ENCODE measurements at places on chromosomes 3 and 15.

GRCh38 chr3:22713936-22714335, 489.2 kb upstream of the UBE2E2 start:
- DNase-seq, result no peak

DNA sequence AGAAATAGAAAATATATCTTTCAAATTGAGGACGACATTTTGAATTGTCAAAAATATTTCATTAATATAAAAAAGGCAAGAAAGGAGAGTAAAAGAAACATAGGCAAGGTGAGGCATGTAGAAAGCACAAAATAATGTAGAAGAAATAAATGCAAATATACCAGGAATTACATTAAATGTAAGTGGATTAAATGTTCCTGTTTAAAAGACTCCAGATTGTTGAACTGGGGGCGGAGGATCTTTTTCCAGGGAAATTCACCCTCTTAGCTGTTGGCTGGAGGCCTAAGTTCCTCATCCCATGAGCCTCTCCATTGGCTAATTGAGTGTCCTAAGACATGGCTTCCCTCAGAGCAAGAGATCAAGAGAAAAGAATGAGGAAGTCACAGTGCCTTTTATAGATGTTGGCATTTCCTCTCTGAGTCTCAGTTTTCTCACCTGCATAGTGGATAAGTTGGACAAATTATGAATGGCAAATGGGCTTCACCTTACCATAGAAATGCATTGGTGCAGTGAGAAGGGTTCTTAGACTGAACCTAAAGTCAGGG, 147.4 kb upstream of the SMAD3 start:
- DNase-seq, result no peak

DNA sequence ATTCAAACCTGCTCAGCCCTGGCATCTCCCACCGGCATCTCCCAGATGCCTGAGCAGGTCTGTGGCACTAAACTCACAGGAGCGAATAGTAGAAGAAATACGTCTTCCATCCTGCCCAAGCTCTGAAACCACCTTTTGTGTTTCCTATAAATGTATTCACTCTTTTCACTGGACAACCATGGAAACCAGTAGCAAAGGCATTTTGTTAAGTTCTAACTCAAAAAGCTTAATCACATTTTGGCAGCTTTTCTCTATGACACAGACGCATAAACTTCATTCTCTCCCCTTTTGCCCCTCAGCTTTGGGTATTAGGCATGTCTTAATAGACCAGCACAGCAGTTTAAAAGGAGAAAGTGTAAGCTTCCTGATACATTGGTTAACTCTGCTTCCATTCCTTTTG, 24.5 kb upstream of the ARNT2 start:
- no peak for DNase-seq

- DNase-seq, result no peak
These were observed 43.0 kb downstream of the CTXND1 start for GRCh38 chr15:80208758-80209734.

DNA sequence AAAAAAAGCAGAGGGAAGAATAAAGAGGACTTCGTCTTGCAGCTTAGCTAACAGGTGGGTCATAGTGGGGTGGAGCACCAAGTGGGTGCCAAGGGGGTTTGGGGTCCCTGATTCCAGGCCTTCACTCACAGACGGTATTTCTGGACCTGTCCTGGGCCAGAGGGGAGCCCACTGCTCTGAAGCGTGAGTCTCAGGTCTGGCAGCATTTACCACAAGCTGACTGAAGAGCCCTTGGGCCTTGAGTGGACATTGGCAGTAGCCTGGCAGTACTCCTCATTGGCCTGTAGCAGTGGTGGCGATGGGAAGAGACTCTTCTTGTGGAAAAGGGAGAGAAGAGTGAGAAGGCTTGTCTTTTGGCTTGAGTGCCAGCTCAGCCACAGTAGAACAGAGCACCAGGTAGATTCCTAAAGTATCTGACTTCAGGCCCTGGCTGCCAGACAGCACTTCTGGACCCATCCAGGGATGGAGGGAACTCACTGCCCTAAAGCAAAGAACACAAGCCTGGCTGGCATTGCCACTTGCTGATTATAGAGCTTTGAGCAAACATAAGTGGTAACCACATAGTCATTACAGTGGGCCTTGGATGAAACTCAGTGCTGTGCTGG, 72.9 kb downstream of the GLDN start:
- DNase-seq, result no peak

DNA sequence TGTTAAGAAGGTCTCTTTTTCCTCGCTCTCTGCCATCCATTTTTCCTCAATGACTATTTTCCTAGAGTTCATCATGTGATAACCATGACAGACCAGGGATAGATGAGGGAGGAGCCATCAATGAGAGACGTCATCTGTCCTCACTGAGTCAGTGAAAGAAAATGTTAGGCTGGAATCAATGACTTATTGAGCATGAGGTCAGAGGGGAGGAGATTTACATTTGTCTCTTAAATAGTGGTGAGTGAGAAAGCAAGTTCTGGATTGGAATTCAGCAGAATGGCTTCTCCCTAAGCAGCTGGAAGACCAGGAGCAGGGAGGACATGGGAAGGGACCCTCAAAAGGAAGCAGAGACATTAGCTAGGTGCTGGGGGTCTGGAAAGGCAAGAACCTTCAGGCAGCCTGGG, 28.2 kb upstream of the USP3 start:
- no peak for DNase-seq

DNA sequence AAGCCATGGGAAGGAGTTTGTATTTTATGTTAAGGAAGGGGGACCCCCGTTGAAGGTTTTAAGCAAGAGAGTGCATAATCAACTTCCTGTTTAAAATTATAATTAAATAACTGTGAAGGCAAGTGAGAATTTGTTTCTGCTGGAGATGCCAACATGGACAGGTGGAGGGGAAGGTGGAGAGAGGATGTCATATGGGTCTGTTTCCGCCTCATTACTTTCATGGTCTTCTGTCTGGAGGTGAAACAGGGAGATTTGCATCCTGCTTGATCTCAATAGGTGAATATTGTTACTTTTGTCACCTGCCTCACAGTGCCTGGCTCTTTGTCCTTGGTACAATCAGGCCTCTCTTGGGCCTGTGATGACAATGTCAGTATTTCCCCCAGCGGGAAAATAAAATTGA, 300.6 kb upstream of the LMCD1 start:
- no peak for DNase-seq

- DNase-seq, result no peak
These were observed 67.4 kb upstream of the LARS2 start for GRCh38 chr3:45320986-45321385.

- DNase-seq, result no peak
These were observed 18.3 kb downstream of the MAGEL2 start for GRCh38 chr15:23629234-23629805.

DNA sequence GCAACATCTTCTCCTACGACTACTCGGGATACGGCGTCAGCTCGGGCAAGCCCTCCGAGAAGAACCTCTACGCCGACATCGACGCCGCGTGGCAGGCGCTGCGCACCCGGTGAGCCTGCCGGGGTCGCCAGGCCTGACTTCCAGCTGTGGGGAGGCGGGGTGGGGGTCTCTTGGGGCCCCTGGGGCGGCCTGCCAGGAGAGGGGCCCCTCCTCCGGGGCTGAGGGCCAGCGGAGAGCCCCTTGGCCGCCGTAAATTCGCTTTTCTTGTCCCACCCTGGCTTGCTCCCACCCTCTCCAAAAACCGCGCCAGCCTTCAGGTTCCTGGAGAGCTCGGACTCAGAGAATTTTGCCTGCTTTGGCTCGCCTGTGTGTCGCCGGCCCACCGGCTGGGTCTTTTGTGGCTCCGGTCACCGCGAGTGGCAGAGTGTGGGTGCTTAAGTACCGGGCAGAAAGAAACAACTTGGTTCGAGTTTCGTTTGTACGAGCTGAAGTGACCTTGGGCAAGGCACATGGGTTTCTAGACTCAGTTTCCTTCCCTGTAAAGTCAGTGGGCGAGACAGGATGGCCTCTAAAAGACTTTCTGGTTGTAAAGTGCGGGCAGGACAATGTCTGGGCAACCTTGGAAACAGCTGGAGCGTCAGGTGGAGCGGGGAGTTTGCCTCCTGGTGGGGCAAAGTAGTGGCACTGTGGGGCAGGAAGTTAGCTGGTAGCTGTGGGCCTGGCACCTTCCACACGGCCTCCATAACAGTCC, 976 bp downstream of the ABHD17C start:
- DNase-seq, result peak; percentile 33

DNA sequence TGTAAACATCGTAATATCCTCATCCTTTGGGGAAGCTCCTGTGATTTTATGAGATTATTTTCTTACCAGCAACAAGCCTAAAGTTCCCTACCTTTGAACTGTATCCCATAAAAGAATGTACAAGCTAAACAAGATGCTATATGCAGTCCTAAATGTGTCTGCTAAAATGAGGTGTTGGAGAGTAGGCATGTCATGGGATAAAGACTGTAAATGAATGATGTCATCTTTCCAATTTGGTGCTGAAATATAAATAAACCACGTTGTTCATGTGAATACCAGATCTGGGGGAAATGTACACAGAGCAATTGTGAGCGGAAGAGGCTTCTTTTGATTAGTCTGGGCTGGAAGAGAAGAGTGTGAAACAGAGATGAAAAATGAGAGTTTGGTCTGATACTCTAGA, 214.9 kb upstream of the WNT5A start:
- no peak for DNase-seq

- DNase-seq, result peak; percentile 14
These were observed 35.3 kb downstream of the TLE3 start for GRCh38 chr15:70062321-70062956.

DNA sequence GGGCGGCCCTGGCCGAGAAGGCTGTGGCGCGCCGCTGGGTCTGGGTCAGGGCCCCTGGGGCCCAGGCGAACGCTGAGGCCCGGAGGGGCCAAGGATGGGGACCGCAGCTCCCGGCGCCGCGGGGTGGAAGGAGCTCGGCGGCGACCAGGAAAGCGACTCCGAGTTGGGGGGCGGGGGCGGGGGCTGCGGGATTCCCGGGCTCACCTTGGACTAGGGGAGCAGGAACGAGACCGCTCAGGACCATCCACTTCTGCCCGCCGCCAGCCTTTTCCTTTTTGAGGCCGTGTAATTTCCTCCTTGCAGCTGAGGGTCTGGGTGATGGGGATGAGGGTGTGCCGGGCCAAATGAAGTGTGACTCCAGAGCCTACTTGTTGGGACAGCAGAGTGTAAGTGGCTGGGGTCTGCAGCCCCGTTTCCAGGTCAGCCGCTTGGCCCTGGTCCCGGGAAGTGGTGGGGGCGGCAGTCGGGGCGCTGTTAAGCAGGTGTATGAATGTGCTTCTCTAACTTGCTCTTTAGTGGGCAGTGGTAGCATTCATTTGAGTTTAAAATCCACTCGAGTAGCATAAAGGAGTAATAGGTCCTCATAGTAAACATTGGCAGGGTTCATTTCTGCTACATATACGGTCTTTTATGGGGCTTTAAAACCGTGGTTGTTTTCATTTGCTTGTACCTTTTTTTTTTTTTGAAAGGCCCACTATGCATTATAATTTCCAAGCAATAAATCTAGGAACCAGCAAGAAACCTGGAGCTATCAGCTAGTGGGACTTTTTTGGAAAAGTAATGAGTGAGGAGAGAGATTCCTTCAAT, 717 bp downstream of the PXK start:
- DNase-seq, result peak; percentile 33

- DNase-seq, result no peak
These were observed 131.1 kb downstream of the NR1I2 start for GRCh38 chr3:119913021-119913420.

DNA sequence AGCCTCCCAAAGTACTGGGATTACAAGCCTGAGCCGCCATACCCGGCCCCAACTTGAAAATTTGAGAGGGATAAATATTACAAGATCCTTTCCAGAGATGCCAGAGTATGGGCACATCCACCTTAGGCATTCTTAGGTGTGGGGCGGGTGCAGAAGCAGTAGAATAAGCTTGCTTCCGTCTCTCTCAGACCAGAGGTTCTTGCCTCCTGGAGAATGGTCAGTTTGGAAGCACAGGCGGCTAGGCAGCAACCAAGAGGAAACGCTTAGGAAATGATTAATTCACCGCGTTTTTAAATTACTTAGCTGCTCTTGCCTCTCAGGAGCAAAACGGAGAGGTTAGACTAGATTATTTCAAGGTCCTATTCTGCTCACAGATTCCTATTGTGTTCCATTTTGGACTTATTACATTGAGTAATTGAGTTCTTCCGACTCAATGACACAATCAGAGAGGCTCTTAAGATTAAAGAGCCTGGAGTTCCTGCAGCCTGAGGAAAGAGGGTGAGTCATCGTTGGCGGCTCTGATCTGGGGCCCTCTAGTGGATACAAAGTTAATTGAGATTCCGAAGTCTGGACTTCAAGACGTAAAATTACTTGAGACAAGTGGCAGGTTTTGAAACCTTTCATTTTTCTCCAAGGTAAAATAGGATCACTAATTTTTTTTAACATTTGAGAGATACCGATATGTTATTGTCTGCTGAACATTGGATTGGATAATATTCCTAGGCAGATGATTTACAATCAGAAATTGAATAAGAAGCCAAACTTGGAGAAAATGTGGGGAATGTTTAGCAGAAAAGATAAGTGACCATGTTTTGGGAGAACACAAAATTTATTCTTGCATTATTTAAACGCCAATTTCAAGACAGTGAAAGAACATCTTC, 5.8 kb upstream of the TOPAZ1 start:
- peak; percentile 49 for DNase-seq

DNA sequence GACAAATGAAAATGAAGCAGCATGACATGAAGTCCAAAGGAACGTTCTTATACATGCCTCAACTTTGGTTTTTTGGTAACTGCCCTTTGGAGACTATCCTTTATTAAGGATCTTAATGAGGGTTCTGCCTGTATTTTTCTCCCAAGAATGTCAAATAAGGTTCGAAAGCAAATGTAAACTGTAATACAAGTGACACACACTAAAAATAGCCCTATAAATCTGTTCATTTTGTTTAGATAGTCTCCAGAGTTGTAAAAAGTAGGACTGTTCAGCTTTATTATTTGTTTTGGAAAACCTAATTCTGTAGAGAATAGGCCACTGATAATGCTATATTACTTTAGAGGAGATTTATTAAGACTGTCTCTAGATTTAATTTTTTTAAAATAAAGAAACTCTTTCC, 80.5 kb upstream of the CDIN1 start:
- DNase-seq, result no peak

- peak; percentile 35 for DNase-seq
These were observed 46.2 kb upstream of the PRTG start for GRCh38 chr15:55789066-55789660.

GRCh38 chr3:9897408-9898372, 5.0 kb upstream of the IL17RE start:
- DNase-seq, result no peak

DNA sequence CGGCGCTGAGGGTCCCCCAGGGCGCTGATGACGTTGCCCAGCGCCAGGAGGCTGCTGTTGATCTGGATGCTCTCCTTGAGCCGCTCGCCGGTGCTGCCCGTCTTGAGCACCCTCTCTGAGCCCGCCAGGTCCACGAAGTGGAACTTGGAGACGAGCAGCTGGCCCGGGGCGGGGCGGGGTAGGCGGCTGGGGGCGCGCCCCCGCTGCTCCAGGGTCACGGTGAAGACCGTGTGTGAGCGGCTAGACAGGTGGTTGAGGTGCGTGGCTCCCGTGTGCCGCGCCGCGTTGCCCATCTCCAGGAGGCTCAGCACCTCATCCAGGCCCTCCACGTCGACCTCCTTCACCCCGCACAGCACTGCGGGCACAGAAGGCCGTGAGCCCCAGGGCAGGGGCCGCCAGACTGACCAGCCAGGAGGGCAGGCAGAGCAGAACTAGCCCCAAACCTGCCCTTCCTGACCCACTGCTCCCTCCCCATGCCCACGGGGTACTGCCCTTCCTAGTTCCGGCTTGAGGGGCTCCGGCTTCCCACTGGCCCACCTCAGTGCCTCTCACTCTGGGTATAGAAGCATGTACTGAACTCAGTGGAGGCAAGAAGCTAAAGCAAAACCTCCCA, 6.1 kb downstream of the KIF7 start:
- no peak for DNase-seq
